Stimulated activated CD8-positive, alpha-beta memory T cell treated with anti-CD3 and anti-CD28 coated beads, Interleukin-15, amount 100 ng/mL, for 1 hour (primary cell): ENCODE measurements at places on chromosomes 4 and X.

DNA sequence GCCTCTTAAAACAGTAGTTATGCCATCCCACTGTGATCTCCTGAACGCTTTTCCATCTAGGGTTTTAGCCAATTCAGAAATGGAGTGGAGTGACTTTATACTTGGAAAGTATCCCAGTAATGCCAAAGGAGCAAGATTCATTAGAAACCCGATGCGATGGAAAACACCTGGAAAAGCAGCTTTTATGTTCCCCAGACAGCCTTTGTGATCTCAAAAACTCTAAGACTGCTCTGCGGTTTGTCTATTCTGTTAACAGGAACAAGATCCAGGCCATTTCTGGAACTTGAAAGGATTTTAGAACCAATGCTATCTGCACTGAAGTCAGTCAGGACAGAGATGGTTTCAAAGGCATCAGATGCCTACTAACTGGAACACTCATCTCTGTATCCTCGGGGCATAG is 145.1 kb downstream of the APBB2 start:
- no peak for DNase-seq

- no peak for DNase-seq
Measured at GRCh38 chr4:163003979-163004378, 162.7 kb downstream of the NAF1 start.

DNA sequence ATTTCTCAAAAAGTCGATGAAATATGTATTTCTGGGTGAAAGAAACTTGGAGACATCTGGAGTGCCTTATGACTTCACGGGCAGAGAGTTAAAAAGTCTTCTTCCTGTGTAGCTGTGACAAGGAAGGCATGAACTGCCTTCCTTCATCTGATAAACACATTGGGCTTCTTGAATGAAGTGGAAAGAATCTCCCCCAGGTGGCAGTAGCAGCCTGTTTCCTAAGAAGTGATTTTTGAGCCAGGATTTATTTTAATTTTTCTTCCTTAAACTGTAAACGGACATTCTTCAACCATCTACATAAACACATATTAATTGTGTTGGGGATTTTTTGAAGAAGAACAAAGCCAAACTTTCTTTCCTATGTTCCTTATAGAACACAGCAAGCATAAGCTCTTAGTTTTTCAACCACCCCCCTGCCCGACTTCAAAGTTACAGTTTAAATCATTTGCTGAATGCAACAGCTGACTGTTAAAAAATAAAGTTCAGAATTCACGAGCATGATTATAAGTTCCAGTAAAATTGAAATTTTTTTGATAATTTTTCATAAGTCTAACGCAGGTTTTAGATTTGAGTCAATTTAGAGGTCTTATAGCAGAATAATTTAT is 980 bp upstream of the GIMD1 start:
- DNase-seq = no peak

GRCh38 chr4:98686847-98687246 is 28.4 kb upstream of the TSPAN5 start:
- DNase-seq = no peak
